ENCODE measurements at places on chromosomes 6 and 20. TPM values are rescaled to one million over a fixed set of nuclear protein-coding genes. Genes with fewer than 3 reads are reported as not detected.

Gene HLA-F
- 44.0 TPM for total RNA-seq

Gene MYH7B
- total RNA-seq, result 0.48 TPM

Gene POLR3F
- 6.0 TPM for total RNA-seq

Gene SYCP2L
- total RNA-seq, result 1.3 TPM

Gene WFDC12
- not detected for total RNA-seq

Gene HSPA1L
- 3.0 TPM for total RNA-seq
